Osteocyte (in vitro differentiated cells): ENCODE measurements at places on chromosomes 1 and 21. TPM values are rescaled to one million over a fixed set of nuclear protein-coding genes. Genes with fewer than 3 reads are reported as not detected.

DNA sequence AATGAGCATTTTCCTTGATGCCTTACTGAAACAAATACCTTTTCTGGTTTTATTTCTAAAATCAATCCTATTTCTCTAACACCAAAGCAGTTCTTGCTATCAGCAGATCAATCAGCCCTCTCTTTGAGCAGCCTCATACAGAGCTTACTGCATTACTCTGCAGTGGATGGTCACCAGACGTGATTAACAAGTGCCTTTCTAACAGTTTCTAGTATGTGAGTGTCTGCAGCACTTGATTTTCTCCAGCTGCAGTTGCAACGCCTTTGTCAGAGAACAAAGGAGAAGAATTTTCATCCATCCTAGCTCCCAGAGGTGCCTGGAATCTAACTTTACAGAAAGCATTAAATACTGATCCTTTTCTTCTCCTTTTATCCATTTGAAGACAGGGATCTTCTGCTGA lies 177.3 kb upstream of the SGIP1 start:
- H3K27me3 ChIP-seq, result no peaks in the 10 kb centered on the region
- no peak overlapping the region for H3K27ac ChIP-seq
- H3K4me1 ChIP-seq, result peaks cover 72% of the 10 kb centered on the region

DNA sequence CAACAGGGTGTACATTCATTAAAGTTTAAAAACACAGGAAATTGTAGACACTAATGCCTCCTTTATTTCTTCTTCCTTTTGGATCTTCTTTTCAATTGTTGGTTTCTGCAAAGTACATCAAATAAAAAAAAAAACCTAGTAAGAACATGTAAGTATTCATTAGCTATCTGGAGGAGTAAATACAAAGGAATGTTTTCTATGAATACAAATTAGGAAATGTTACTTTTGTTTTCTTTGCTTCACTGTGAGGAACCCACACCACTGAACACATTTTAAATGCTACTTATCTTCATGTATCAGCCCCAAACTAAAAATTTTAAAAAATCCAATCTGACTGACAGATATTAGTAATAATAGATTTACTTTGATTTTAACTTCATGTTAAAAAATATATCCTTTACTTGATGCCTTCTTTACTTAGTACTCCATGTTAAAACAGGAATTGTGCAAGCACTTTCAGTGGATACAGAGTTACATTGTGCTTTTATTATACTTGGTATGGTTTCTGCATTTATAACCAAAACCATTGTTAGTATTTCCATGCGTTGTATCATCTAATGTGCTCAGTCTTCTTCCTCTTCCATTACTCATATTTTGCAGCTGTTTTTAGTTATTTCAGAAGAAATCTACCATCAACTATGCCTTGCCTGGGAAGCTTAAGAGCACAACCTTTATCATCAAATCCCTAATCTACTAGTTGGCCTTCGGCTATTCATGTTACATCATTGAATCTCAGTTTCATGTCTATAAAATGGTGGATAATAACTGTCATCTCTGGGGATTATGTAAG lies 236.9 kb upstream of the DPYD start:
- peaks cover 2% of the 10 kb centered on the region for H3K36me3 ChIP-seq
- H3K27me3 ChIP-seq, result no peaks in the 10 kb centered on the region
- H3K4me3 ChIP-seq, result no peak overlapping the region
- no peak for DNase-seq
- peaks cover 17% of the 10 kb centered on the region for H3K4me1 ChIP-seq

DNA sequence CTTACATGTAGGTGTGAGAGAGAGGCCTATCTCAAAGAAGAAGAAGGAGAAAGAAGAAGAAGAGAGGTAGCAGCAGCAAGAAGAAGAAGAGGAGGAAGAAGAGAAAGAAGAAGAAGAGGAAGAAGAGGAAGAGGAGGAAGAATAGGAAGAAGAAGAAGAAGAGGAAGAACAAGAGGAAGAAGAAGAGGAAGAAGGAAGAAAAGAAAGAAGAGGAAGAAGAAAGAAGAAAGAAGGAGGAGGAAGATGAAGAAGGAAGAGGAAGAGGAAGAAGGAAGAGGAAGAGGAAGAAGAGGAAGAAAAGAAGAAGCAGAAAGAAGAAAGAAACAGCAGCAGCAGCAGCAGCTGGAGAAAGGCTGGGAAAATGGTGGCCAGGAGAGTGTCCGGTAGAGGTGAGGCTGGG lies 10.3 kb upstream of the AZIN2 start:
- H3K4me1 ChIP-seq, result peaks cover 26% of the 10 kb centered on the region
- H3K36me3 ChIP-seq, result no peaks in the 10 kb centered on the region
- no peak overlapping the region for H3K4me3 ChIP-seq
- H3K27me3 ChIP-seq, result peaks cover 5% of the 10 kb centered on the region
- H3K27ac ChIP-seq, result no peak overlapping the region

DNA sequence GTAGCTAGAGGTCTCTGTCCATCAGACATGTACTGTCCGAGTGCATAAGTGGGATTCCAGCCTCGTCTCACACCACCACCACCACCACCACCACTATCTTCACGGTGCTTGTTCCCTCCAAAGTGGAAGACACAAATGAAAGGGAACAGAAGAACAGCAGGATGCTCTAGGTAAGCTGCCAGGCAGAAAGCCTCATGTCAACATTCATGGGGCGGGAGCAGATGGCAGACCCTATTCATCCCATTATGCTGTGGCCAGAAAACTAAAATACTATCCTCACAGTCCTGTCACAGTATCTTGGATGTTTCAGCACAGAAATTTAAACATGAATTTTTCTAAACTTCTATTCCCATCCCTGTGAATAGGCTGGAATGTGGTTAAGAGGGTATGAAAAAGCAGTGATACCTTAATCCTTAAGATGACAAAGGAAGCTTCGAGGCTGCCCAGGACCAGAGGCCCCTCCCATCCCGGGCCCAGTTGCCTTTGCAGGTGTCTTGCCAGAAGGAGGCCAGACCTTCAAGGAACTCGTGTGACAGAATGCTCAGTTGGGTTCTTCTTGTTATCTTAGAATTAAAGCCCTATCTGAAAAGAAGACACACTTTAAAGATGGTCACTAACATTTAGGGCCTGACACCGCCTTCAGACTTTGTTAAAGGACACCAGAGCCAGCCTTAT lies 24.7 kb downstream of the APCS start:
- H3K27me3 ChIP-seq, result no peaks in the 10 kb centered on the region
- H3K4me3 ChIP-seq, result no peak overlapping the region
- no peak for DNase-seq
- no peaks in the 10 kb centered on the region for H3K4me1 ChIP-seq
- no peak overlapping the region for H3K27ac ChIP-seq

The SELP gene
- not detected in 2 replicates for total RNA-seq
